Activated naive CD4-positive, alpha-beta T cell treated with anti-CD3 and anti-CD28 coated beads, Interleukin-2, amount 50 U/mL, for 72 hours (primary cell): ENCODE measurements at places on chromosomes 3 and 15.

DNA sequence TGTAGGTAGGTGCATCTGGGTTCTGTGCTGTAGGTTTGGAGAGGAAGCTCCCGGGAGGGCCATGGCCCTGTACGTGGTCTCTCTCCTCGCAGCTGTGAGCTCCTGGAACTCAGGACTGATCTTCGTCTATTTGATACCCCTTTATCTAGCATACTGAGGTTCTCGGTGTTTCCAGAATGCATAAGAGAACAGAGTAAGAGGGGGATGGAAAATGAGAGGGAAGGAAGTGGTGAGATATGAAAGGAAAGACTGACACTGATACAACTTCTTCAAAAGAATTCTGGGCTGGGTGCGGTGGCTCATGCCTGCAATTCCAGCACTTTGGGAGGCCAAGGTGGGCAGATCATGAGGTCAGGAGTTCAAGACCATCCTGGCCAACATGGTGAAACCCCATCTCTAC is 90.7 kb downstream of the CHRD start:
- DNase-seq, result no peak

DNA sequence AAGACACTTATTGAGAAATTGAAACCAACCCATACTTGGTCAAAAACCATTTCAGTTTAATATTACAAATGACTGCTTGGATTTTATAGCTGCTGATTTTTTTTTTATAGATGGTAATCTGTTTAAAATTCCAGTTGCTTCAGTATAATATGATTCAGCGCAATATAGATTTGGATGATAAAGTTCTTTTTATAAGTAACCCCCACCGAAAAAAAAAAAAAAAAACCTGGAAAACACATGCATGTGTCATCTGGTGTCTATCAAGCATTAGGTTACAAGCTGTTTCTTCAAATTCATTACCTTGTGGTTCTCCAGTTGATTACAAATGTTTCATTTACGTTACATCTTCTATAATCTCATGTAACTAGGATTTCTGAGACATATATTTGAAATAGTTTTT is 356.6 kb upstream of the ROBO2 start:
- DNase-seq, result no peak

DNA sequence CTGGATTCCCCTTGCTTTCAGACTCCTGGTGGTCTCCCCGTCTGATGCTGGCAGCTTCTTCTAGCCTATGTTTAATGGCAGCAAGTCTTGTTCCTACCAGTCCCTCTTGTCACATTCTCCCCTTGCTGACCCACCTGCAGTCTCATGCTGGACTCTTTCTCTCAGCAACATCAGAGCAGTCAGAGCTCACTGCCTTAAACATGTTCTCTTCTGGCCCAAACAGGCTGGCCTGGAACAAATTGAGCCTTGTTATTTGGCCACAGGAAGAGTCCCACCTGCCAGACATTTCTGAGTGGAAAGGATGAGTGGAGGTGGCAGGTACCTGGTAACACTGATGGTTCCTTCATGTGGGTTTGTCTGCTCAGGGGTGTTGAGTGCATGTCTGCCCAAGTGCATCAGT is 59.2 kb upstream of the APEH start:
- DNase-seq, result no peak

DNA sequence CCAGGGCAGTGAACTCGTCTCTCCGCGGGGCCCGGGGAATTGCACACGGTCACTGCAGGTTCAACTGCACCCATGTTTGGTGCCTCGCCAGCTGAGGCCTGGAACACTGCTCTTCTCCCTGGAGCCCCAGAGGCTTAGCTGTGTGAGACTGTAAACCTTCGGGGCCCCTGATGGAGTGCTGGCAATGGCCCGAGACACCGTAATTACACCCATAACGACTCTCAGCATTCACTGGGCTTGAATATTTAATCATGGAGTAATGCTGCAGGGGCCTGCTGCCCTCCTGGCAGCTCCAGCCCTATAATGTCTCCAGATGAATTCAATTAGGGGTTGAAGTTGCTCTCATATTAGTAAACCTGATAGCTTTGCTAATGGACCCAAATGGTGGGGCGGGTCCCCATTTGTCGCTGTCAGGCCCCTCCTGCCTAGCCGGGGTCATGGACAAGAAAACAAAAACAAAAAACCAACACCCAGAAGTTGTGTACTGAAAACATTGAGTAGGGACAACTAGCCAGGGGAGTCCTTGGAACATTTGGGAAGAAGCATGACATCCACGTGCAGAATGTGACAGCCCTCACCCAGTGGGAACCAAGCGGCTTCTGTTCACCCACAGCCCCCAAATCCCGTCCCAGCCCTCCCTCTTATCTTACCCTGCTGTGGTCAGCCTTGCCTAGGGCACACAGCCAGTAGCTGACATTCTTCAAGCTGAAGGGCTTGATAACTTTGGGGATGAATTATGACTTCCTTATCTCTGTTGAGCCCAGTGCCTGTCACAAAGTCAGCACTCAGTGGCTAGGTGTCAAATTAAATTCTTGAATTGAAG is 74.3 kb upstream of the SCN5A start:
- DNase-seq, result no peak

- DNase-seq, result no peak
Measured at GRCh38 chr3:173403376-173403775, 5.8 kb downstream of the NLGN1 start.

- peak; percentile 79 for DNase-seq
Measured at GRCh38 chr3:113695786-113696645, at the start of gene USF3. TSS of gene USF3 (minus strand) at chr3:113696642. CDS start at chr3:113674878, 21,764 bp downstream.
